ENCODE measurements at places on chromosomes 13 and 19. TPM values are rescaled to one million over a fixed set of nuclear protein-coding genes. Genes with fewer than 3 reads are reported as not detected.
A peak's percentile ranks its signal among the peaks of the same experiment; 100 is the strongest.

DNA sequence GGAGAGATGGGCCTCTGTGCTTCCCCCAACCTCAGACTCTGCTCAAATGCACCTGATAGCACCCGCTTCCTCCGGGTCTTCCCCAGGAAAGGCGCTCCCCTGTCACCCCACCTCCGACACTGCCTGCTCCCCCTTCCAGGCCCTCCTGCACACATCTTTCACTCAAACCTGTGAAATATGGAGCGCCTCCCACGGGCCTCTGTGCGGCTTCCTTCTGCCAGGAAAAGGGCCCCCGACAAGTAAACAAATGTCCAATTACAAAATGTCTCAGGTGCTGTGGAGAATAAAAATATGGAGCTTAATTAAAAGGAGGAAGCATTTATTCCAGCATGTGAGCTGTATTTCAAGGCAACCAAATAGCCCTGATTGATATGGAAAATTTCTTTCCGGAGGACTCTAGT lies 15.6 kb upstream of the CCNE1 start:
- no peaks in the 10 kb centered on the region for H3K27me3 ChIP-seq
- no peak overlapping the region for H3K27ac ChIP-seq
- H3K4me3 ChIP-seq = no peak overlapping the region
- DNase-seq = no peak

GSX1 gene
- total RNA-seq = not detected

DNA sequence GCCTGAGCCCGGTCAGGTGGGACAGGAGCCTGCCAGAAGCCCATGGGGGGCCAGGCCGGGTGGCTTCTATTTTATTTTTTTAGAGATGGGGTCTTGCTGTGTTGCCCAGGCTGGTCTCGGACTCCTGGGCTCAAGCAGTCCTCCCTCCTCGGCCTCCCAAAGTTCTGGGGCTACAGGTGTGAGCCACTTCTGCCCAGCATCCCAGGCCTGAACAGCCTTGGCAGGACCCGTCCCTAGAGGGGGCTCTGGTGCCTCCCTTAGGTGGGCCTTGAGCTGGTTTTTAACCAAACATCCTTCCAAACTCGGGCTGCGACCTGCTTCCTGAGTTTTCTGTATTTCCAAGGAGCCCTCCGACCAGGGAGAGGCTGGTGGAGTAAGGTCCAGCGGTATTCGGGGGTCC lies 10.5 kb downstream of the COMP start:
- no peak overlapping the region for H3K27ac ChIP-seq
- H3K4me1 ChIP-seq = peaks cover 9% of the 10 kb centered on the region
- H3K36me3 ChIP-seq = no peaks in the 10 kb centered on the region
- no peak for DNase-seq

GRCh38 chr13:21324803-21325202 lies 134.3 kb downstream of the ZDHHC20 start:
- no peak overlapping the region for H3K4me3 ChIP-seq
- H3K27ac ChIP-seq = no peak overlapping the region
- DNase-seq = no peak
- peaks cover 22% of the 10 kb centered on the region for H3K4me1 ChIP-seq

DNA sequence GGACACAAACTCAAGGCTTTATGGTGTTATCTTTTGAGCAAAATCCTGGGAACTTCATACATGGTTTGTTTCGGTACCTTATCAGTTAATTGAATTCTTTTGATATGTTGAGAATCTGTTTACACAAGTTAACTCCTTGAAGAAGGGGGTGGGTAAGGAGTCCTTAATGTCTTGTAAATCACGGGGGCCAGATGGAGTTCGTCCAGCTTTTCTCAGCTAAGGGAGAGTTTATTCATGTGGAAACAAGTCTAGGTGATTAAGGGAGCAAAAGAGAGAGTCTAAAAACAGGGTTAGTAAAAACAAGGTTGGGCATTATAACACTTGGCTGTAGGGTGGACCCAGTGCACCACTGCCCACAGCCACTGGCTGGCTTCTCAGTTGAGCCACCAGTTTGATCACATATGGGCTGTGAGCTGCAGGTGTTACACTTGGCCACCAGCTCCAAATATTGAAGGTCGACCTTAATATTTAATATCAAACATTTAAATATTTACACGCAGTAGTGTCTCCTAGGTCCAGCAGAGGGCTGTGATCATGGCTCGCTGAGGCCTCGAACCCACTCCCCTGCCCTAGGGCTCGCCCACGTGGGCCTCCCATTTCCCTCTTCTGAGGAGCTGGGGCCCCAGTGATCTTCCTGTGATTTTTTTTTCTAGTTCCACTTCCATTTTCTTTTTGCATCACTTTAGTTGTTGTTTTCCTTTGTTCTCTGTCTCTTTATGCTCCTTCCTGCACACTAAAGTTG lies 21.0 kb upstream of the ZNF43 start:
- H3K4me3 ChIP-seq = no peak overlapping the region
- H3K36me3 ChIP-seq = no peaks in the 10 kb centered on the region
- H3K27ac ChIP-seq = no peak overlapping the region
- DNase-seq = no peak
- no peaks in the 10 kb centered on the region for H3K27me3 ChIP-seq

GRCh38 chr19:44741841-44742329 lies 6.6 kb upstream of the BCL3 start:
- no peak overlapping the region for H3K4me3 ChIP-seq
- H3K27me3 ChIP-seq = no peaks in the 10 kb centered on the region
- no peaks in the 10 kb centered on the region for H3K36me3 ChIP-seq
- H3K4me1 ChIP-seq = peaks cover 68% of the 10 kb centered on the region

DNA sequence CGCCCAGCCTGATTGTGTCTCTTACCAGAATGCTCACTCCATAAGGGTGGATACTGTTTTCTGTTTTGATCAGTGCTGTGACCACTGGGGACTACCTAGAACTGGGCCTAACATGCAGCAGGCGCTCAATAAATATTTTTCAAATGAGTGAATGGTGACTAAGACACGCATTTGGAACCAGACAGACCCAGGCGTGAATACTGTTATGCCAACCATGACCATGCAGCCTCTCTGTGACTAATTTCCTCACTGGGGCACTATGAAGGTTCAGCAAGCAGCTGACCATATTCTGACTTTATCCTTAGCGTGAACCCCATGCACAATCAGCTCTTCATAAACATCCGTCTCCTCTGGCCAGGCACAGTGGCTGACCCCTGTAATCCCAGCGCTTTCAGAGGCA lies 13.0 kb upstream of the SPC24 start:
- peaks cover 67% of the 10 kb centered on the region for H3K36me3 ChIP-seq
- peaks cover 10% of the 10 kb centered on the region for H3K4me1 ChIP-seq
- no peaks in the 10 kb centered on the region for H3K27me3 ChIP-seq
- peak overlapping the region; percentile 74 for H3K27ac ChIP-seq
